ENCODE measurements at places on chromosomes 12 and 14.

DNA sequence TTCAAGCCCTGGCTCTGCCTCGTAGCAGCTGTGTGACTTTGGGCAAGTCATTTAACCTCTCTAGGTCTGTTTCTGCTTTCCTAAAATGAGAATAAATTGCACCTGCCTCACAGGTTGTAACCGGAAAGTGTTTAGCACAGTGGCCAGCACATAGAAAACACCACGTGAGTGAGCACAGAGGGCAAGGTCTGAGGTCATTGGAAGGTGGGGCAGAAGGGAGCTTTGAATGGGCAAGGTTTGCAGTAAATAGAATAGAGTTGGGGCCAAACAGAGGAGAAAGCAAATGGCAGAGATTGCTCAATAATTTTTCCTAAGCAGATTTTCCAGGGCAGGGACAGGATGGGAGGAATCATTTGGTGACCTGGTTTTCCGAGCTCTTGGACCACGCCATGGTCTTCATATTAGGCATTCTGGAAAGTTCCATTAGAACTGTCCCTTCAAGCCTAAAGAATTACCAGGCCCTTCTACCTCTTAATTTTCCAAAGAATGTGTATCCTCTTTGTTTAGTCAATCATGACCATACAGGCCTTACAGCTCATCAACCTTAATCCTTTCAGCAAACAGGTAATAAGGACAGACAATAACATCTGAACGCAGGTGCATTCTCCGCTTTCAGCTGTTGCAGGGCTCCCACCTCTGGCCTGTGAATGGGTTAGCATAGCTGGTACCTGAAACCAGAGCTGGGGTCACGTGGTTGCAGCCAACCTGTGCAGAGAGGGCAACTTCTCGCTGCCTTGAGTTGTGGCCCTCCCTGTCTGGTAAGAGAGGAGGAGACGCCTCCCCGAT, 53.8 kb downstream of the VWF start:
- DNase-seq: no peak

- DNase-seq: no peak
Measured at GRCh38 chr12:33587784-33588712, 148.4 kb upstream of the SYT10 start.

DNA sequence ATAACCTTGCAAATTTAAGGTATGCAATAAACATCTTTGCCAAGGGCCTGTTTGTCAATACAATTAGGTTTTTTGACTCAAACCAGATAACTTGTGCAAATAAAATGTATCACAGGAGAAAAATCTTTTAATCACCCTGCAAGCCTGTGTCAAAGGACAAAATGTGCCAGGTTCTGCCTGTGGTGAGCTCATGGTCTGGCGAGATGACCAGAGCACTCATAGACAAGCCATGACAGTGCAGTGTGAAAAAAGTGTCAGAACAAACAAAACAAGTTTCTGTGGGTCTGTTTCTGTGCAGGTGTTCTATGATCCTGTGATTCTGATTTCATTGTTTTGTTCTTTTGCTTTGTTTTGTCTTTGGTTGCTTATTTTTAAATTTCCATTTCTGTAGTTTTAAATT, 847.2 kb downstream of the VRK1 start:
- no peak for DNase-seq

GRCh38 chr12:48189331-48190125, 6.1 kb downstream of the CCDC184 start:
- peak; percentile 81 for DNase-seq

DNA sequence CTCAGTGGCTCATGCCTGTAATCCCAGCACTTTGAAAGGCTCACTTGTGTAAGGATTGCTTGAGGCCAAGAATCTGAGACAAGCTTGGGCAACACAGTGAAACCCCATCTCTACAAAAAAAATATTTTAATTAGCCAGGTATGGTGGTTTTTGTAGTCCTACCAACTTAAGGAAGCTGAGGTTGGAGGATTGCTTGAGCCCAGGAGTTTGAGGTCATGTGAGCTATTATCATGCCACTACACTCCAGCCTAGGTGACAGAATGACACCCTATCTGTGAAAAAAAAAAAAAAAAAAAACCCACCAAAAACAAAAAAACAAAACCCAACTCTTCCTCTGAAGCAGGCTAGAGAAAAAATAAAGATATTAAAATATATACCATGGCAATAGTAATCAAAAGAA, 41.2 kb downstream of the TMEM116 start:
- no peak for DNase-seq

DNA sequence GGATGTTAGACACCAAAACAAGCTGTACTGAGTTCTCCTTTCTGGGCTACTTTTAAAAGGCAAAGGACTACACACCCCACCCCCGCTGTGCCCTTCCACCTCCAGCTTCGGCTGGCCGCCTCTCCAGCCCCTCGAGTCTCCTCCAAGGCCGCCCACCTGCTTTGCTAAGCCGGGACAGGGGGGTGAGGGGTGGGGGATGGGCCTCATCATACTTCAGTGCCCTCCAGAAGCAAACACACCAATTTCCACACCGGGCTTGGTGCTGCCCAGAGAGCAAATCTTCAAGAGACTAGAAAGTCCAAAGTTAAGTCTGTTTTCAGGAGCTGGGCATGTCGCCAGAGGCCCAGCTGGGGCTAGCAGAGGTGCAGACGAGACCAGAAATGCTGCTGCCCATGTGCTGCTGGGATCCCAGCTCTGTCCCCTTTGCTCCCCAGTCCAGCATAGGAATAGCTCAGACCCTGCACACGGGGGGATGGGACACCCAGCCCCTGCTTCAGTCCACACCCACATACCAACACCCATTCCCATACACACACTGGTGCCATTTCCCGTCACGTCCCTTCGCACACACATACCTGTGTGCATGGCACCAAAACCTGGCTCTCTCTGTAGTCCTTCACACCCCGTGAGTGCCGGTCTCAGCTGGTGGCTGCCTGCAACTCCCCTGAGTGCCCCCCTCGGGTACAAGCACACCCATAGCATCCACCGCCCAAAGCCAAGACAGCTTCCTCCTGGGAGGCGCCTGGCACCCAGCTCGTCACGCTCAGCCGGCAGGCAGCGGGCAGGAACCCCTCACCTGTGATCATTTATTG, 1.0 kb downstream of the SLC6A12 start:
- DNase-seq: no peak

DNA sequence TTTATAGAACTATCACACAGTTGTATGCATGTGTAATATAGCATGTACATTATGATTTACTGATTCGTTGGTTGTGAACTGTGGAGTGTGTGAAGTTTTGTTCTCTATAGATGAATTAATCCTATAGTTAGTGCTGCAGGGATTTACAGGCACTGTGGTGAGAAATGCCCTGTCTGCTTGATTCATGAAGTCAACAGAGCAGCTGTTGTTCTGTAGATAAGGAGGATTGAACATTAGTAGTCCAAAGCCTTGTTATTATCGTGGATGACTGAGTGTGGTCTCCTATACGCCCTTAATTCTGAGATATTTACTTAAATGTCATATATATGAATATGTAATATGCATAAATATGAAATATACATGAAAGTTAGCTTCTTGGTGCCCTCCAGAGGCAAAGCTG, 98.3 kb downstream of the DNAH10 start:
- DNase-seq: no peak

DNA sequence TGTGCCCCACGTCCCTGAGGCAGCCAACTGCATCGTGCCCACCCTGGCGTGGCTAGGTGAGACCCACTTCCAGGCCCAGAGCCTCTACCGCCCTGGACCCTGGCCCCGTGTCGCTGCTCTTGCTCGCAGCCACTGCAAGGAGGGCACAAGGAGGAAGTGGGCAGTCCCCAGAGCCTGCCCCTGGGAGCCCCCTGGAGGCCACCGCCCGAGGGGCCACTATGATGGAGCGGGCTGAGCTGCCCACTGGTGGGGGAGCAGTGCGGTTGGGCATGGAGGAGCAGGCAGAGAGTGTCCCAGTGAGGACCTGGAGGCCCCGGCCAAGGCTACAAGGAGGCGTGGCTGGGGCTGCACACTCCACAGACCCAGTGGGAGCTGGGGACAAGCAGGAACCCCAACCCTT, 323.6 kb downstream of the PCNX1 start:
- no peak for DNase-seq

DNA sequence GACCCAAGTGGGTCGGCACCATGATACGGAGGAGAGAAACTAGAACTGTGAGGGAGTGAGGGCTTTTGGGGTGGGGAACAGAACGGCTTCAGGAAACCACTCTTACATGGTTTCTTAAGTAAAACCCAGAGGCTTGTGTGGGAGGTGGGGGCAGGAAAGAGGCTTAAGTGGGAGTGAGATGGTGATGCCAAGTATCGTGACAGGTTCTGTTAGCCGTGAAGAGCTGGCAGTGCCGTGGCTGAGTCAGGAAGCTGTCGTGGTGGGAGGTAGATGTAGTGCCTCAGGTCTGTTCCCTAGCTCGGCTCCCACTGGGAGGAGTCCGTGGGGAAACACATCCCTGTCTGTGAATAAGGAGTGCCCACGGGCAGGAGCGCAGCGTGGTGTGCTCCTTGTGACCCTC, 185.8 kb upstream of the FKBP4 start:
- no peak for DNase-seq
